ENCODE measurements at places on chromosomes 4 and X. TPM values are rescaled to one million over a fixed set of nuclear protein-coding genes. Genes with fewer than 3 reads are reported as not detected.

DNA sequence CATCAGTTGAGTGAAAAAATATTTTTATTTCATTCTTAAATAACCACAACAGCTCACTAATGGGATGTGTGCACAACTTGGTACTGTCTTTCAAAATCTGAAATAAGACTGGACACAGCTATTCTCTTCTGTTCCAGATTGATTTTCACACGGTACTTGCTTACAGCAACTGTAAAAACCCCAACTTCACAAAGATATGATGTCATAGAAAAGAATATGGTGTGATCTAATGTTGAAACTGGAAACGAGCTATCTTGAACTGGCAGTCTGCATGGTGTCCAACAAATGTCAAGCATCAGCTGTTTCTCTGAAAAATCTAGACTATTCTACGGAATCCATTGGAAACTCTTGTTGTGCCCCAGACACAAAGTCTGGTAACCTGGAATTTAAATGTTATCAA, 14.7 kb downstream of the HELQ start:
- no peaks in the 10 kb centered on the region for H3K27me3 ChIP-seq
- no peak overlapping the region for H3K4me3 ChIP-seq
- H3K36me3 ChIP-seq, result peaks cover 34% of the 10 kb centered on the region
- no peak for DNase-seq

- H3K36me3 ChIP-seq, result no peaks in the 10 kb centered on the region
- no peak overlapping the region for H3K27ac ChIP-seq
- H3K4me1 ChIP-seq, result no peaks in the 10 kb centered on the region
- peaks cover 4% of the 10 kb centered on the region for H3K27me3 ChIP-seq
- no peak overlapping the region for H3K4me3 ChIP-seq
Measured at GRCh38 chr4:151955721-151956380, 195.0 kb upstream of the GATB start.

PPM1K gene
- 9.4 TPM for polyA plus RNA-seq

DNA sequence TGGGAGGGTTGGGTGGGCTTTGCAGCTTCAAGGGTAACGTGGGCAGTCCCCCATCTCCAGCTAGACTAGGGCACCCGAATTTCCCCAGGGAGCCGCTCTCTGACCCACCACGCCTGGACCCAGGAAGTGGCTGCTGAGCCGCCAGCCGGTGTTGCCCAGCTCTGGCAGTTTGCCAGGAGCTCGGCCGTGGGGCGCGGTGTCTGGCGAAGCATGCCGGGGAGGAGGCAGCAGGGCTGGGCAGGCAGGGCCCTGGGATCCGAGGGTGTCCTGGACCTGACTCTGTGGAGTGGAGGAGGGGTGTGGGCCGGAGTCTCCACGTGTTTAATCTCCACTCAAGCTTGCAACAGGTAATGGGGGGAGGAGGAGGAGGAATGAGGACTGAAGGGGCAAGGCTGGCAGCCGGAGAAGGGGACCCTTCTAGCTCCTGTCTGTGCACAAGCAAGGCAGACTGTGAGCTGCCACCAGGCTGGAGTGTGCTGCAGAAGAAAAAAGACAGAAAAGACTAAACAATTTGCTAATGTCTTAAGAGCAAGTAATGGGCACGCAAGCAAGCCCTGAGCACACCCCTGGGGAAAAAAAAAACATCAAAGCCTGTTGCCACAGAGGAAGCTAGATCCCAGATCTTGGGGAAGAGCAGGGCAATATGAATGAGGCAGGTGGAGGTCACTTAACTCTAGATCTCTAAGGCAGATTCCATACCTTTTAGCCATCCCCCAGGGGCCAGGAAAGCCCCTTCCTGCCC, 2.4 kb downstream of the LONRF3 start:
- peaks cover 32% of the 10 kb centered on the region for H3K27me3 ChIP-seq
- peak; percentile 40 for DNase-seq
- H3K36me3 ChIP-seq, result no peaks in the 10 kb centered on the region

DNA sequence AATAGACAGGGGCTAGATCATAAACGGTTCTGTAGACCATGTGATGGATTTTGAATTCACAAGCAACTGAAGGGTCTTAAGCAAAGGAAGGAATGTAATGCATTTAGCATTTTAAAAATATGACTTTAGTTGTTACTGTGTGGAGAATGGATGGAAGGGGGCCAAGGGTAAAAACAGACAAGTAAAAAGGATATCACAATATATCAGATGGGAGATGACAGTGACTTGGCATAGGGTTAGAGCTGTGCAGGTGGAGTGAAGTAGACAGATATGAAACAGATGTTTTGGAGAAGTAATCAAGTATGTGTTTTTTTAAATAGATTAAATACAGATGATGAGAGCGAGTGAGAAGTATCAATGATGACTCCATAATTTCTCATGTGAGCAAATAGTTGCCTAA, 1116.0 kb upstream of the TENM3 start:
- H3K4me1 ChIP-seq, result no peaks in the 10 kb centered on the region
- no peaks in the 10 kb centered on the region for H3K36me3 ChIP-seq
- no peaks in the 10 kb centered on the region for H3K27me3 ChIP-seq
- H3K4me3 ChIP-seq, result no peak overlapping the region
- no peak overlapping the region for H3K27ac ChIP-seq
- no peak for DNase-seq

ZFP92 gene
- 5.0 TPM for polyA plus RNA-seq

GLRB gene
- 3.6 TPM for polyA plus RNA-seq

GRCh38 chr4:40992472-40993295, 221.7 kb downstream of the APBB2 start:
- no peak overlapping the region for H3K27ac ChIP-seq
- no peaks in the 10 kb centered on the region for H3K27me3 ChIP-seq
- H3K36me3 ChIP-seq, result no peaks in the 10 kb centered on the region
- DNase-seq, result no peak
- H3K4me3 ChIP-seq, result no peak overlapping the region
- H3K4me1 ChIP-seq, result no peaks in the 10 kb centered on the region

GRCh38 chr4:158051401-158052235, 121.2 kb downstream of the GASK1B start:
- no peak overlapping the region for H3K27ac ChIP-seq
- H3K36me3 ChIP-seq, result no peaks in the 10 kb centered on the region
- H3K4me1 ChIP-seq, result no peaks in the 10 kb centered on the region
- H3K4me3 ChIP-seq, result no peak overlapping the region

APLN gene
- 2.5 TPM for polyA plus RNA-seq

DNAAF6 gene
- not detected for polyA plus RNA-seq

DNA sequence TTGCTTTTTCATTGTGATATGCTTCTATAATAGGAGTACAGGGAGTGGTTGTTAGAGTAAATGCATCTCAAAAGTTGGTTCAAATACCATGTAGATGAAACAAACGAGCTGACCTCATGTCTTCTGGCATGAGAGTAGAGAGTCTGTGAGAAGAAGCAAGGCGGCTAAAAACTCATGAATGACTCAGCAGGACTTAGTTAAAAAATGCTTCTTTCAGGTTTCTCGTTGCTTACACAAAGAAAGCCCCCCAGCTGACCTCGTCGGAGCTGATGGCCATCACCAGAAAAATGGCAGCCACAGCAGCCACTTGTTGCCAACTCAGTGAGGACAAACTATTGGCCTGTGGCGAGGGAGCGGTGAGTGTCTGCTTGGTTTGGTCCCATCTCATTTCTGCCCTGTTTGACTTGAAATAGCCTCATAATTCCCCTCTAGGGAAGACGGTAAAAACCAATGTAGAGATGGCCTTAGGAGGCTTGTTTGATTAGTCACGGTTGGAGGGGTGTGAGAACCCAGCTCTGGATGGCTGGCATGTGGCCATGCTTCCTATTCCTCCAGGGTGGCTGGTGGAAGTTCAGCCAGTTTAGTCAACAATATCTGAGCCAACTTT, 14.5 kb downstream of the AFP start:
- H3K36me3 ChIP-seq, result peaks cover 4% of the 10 kb centered on the region
- no peak overlapping the region for H3K4me3 ChIP-seq
- no peak overlapping the region for H3K27ac ChIP-seq
- H3K4me1 ChIP-seq, result peaks cover 13% of the 10 kb centered on the region
- no peaks in the 10 kb centered on the region for H3K27me3 ChIP-seq

ARMCX1 gene
- polyA plus RNA-seq, result 37.1 TPM

All from large intestine (tissue), 12 donors.